ENCODE measurements at places on chromosomes 11 and 22.

GRCh38 chr22:25869771-25870170 is 127.8 kb downstream of the MYO18B start:
- DNase-seq: no peak

DNA sequence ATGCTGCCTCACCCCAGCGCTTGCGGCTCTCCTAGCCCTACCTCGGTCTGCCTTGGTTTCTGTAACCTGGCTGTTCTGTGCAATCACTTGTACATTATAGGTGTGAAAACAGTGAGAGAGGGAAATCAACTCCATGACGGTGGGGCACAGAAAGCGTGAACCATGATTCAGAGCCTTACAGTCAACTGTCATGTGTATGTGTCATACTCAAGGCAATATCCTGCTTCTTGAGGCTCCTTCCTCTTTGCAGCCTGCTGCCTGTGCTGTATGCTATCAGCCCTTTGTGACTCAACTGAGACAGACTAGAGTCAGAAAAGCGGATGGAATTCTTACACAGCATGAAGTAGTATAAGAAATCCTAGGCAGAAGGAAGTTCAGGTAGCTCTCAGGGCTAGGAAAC is 2.1 kb downstream of the NRIP3 start:
- peak; percentile 48 for DNase-seq

DNA sequence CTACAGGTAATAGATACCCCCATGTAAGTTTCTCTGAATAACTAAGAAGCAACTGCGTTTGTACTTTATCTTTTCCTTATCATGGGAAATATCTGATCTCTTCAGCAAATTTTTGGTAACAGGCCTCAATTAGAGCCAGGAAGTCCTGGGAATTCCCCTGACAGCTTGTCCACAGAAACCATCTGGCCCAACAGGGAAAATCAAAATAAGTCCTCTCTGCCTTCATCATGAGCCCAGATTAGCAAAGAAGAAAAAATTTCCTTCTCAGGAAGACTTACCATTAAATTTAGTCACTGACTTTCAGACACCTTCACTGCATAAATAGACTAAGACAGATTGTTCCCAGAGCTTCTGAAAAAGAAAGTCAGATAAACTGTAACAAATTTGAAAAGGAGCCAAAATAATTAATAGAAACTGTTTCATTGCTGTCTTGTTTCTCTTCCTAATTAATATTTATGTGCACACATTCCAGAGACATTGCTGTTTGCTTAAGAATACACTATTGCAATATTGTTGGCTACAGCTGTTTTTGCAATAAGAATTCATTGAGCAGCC is 278.1 kb upstream of the FAT3 start:
- no peak for DNase-seq

- no peak for DNase-seq
Observed at GRCh38 chr11:100872951-100873740, 186.1 kb downstream of the ARHGAP42 start.

GRCh38 chr11:7278314-7278917 is 26.7 kb downstream of the SYT9 start:
- no peak for DNase-seq

DNA sequence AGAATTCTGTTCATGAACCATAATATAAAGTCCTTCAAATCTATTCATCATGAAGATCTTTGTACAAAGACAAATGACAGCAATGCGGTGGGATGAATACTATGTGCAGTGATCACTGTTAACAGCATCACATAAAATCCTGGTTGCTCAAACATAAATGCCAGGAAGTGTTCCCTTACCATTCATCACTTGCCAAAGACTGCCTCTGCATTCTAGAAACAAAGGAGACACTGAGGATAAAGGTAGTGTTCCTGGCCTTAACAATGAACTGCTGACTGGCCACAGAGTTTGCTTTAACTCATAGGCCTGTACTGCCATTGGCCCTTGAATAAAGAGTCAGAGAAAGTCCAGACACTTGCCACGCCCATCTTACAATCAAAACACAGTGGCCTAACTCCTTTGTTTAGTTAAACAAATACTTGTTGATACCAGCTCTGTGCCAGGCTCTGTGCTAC is 29.5 kb downstream of the C2CD3 start:
- no peak for DNase-seq

- no peak for DNase-seq
Observed at GRCh38 chr11:62445314-62445740, 26.5 kb downstream of the SCGB1A1 start.

DNA sequence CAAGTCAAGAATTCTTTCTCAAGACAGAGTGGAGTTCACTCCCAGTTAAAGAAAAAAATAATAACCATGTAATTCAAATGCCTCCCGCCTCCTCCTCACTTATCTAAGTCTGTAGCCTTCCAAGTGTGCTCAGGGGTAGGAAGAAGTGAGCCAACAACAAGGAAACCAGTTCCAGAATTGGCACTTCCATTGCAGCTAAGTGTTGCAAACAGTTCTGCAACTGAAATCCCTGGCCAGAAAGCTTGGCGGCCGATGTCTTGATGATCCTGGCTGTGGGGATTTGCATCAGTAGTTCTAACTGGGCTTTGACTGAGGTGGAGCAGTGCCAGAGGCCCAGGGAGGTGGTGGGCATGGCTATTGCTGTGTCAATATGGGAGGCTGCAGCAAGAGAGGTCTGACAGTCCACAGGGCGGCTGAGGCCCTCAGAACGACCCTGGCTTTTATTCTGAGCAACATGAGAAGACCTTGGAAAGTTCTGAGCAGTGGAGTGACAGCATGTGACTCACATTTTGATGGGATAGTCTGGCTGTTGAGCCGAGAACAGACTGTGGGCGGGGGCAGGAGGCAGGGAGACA is 19.2 kb downstream of the DHCR7 start:
- DNase-seq: no peak

GRCh38 chr22:18933914-18934313 is 2.2 kb downstream of the PRODH start:
- no peak for DNase-seq

DNA sequence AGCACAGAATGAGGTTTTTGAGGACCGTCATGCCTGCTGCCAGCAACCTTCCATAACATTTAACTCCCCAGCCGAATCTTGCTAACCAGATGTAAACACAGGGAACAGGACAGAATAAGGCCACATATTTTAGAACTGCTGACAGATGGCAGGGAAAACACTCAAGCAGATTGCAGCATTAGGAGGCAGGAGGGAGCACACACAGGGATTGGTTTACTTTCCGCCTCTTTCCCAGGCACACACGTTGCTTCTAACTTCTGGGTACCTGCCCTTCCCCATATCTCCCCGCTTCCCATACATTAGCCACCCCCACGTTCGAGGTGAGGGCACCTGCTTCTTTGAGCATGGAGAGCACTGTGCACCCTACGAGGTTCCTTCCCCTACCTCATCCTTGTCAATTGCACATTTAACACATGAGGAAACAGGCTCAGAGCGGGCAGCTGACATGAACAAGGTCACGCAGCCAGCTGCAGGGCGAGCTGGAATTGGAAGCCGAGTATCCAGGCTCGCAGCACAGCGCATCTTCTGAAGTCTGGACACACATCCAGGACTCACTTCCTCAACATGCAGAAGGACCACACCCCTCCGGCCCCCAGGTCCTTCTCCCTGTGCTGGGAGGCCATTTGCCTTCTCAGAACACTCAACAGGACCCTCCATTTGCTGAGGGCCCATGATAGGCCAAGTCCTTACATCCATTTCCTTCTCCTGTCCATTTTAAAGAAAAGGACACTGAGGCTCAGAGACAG is 18.7 kb downstream of the ASPHD2 start:
- no peak for DNase-seq

GRCh38 chr11:111026241-111026640 is 219.3 kb upstream of the POU2AF2 start:
- no peak for DNase-seq

GRCh38 chr11:112355726-112356125 is 95.1 kb upstream of the PLET1 start:
- DNase-seq: no peak

GRCh38 chr11:61816736-61817455 is at the start of gene FADS1:
TSS of gene FADS1 (minus strand) at chr11:61817003. CDS start at chr11:61816929, 74 bp downstream.
- DNase-seq: peak; percentile 87

GRCh38 chr11:78828676-78829075 is 254.0 kb upstream of the NARS2 start:
- DNase-seq: no peak

- DNase-seq: no peak
Observed at GRCh38 chr11:100791860-100792259, 104.8 kb downstream of the ARHGAP42 start.

DNA sequence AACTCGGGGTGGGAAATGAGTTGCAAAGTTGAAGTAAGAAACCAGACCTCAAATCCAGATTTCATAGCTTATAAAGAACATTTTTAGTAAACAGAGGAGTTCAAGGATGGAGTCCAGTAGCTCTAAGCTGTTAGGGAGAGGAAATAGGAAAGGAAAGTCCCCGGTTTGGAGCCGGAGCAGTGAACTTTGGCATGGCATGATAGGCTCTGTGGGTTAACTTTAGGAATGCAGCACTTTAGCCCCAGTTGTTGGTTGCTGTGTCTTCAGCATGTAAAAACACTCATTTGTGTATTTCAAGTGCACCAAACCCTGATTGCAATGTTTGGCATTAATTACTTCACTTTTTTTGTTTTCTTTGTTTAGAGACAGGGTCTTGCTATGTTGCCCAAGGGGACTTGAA is 8.6 kb upstream of the PIK3IP1 start:
- DNase-seq: no peak

GRCh38 chr11:13924801-13925327 is 37.7 kb upstream of the SPON1 start:
- no peak for DNase-seq

DNA sequence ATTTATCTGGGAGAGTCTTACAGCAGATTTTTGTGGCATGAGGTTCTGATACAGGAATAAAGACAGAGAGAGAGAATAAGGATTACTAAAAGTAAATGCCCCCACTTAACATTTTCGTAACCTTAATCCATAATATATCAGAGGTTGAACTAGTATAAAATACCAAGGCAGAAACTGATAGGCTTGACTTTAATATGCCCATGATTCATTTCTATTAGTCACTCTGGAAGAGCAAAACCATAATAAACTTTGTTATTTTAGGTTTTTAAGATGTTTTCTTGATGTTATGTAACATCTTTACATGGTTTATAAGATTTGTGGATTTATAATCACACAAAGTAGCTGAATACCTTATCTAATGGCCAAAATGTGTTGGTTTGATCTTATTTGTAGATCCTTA is 19.1 kb downstream of the GUCY1A2 start:
- DNase-seq: no peak

DNA sequence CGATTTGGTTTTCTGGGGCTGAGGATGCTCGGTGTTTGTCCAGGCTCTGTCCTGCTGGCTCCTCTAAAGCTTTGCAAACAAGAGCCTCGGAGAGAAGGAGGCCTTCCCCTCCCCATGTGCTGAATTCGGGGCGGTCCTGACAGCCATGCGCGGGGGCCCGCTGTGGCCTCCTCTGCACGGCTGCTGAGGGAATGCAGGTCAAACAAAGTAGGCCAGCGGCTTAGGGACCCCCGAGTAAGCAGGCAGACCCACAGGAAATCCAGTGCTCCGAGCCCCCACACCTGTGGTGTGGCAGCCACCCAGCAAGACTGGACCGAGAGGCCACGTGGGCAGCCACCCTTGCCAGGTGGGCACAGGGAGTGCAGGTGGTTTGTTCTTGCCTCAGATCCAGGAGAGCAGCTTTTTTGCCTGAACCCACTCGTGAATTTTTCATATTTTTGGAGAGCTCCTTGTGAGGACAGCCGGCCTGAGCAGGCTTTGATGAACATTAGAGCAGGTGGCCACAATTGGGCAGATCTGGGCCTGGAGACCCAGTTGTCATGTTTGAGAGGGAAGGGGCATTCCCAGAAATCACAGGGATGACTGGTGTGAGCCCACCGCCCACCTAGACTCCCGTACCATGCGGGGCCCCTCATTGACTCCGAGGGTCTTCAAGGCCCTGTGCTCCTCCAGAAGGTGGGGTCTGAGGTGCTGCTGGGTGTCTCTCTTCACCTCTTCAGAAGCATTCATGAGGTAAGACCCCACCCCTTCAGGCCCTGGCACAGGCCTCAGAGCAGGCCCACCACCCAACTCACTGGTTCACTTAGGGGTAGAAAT is 43.0 kb upstream of the KCNQ1OT1 start:
- no peak for DNase-seq

DNA sequence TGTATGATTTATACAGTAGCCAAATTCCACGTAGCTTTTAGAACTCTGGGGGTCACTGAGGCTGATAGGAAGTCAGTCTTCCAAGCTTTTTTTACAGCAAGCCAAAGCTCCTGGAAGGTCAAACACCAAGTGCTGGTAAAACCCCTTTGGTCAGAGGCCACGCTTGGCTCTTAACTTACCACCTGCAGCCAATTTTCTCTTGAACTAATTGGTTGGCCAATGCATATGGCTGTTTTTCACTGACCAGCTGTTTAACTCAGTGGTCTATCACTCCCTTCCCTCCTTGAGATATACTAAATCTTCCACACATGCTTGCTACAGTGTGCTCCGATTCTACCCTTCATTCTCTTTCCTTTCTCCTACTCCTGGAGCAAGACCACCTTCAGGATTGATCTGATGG is 116.0 kb downstream of the FAR1 start:
- DNase-seq: no peak

GRCh38 chr11:30406978-30407762 is 84.3 kb downstream of the ARL14EP start:
- no peak for DNase-seq

DNA sequence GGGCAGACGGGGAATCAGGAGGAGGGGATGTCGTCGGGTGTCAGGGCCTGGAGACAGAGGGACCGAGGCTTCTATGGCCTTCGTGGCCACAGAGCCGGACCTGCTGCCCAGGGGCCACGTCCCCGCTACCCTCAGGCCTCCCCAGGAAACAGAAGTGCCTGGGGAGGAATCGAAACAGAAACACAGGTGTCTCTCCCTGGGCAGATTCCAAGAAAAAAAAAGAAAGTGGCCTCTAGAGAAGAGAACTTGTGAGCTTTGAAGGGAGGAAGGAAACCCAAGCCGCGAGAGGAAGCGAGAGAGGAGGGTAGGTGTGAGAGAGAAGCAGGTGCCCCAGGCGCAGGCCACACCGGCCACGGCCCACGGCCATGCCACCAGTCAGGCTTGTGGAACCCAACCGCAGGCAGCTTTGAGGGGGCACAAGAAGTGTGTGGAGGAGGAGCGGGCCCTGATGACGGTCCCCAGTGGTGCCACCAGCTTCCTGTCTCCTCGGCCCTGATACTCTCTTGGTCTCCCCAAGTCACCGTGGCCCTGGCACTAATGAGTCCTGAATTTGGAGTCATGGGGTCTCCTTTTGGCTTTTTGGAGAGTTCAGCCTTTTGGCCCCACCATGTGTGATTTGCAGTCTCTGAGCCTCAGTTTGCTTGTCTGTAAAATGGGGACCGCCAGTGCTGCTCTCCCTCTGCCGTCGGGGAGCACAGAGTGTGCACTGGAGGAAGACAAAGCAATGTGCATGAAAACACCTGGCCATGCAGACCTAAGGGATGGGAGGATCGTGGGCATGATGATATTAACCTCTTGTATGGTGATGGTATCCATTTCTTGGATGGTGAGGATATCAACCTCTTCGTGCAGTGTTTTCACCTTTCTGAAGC is 25.2 kb downstream of the LIF start:
- peak; percentile 69 for DNase-seq

- no peak for DNase-seq
Observed at GRCh38 chr11:66150140-66150539, 80.1 kb downstream of the PACS1 start.
